Ascending aorta (tissue), 2 donors: ENCODE measurements at places on chromosomes 5 and 9.

DNA sequence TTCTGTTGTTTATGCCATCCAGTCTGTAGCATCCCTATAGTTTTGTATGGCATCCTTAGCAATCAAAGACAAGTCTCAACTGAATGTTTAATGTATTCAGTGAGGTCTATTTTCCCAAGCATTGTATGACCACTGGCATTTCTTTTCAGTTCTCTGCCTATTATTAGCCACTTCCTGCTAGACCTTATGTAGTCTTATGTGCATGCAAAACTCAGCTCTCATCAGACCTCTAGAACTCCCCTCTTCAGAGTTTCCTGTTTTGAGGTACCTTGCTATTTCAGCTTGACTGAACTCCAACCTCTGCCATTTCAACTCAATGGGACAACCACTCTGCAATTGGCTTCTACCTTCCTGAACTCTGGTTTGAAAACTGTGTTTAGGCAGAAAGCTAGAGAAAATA is 113.2 kb downstream of the SLC25A46 start:
- DNase-seq: no peak

- DNase-seq: no peak
Measured at GRCh38 chr5:175590471-175590881, 67.4 kb upstream of the HRH2 start.

- DNase-seq: no peak
Measured at GRCh38 chr9:81634915-81635516, 54.3 kb downstream of the TLE1 start.

GRCh38 chr9:113186137-113186755 is 34.8 kb downstream of the FKBP15 start:
- DNase-seq: no peak

- DNase-seq: no peak
Measured at GRCh38 chr9:105273731-105274130, 29.3 kb downstream of the SLC44A1 start.

GRCh38 chr5:118988866-118989180 is 476 bp upstream of the DTWD2 start:
- DNase-seq: no peak

DNA sequence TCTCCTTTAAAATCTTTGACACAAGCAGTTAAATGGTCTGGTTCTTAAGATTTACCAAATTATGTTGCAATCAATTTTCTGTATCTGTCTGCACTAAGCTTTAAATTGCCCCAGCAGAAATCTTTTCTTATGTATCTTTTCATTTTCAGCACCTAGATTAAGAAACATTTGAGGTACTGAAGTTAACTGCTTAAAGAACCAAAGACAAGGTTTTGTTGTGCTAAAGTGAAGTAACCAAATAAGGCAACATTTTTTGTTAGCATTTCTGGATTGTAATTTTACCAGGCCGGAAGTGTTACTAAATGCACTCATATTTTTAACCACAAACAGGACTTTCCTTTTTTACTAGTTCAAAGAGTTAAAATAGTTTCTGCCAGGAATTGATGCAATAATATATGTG is 24.1 kb upstream of the MTAP start:
- DNase-seq: no peak

DNA sequence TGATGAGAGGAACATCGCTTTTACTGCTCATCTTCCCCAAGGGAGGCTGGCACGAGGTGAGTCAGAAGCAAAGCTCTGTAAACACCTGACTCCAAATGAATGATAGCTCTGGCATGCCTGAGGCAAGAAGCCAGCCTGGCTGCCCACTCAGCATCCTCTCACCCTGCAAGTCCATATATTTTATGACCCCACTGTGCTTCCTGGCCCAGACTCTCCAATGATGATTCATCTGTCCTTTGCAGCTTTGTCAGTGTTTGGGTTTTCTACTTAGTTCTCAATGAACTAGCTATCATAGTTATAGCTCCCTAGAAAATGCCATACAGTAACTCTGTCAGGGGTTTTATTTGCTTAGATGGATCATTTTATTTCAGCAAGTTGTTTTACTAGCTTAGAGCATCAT is 52.1 kb upstream of the FSTL4 start:
- DNase-seq: no peak

DNA sequence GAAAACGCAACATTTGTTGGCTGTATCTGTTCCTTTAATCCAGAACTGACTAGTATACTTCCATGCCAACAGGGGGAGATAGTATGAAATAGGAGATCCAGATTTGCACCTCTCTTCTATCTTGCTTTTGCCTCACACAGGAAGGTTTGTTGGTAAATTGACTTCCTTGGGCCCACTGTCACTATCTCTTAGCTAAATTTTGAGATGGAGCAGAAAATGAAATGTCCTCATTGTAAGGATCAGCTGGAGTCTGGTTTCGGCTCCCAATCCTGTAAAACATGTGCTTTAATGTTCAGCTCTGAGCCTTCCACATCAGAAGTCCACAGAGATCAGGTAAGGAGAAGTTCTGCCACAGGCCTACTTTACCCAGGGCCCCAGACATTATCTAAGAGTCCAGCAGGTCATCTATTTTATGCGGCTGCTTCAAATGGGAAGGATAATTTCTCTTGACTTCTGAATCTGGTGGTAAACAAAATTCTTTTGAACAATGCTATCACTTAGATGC is 176.8 kb downstream of the FER start:
- DNase-seq: no peak
